ENCODE measurements at places on chromosomes 7 and 10.
A peak's percentile ranks its signal among the peaks of the same experiment; 100 is the strongest.

GRCh38 chr10:124092860-124093773, at the start of gene CHST15:
Gene CHST15, minus strand, starts transcription at chr10:124093598. Its CDS starts 47,386 bp downstream, at chr10:124046212.
- DNase-seq, result no peak

DNA sequence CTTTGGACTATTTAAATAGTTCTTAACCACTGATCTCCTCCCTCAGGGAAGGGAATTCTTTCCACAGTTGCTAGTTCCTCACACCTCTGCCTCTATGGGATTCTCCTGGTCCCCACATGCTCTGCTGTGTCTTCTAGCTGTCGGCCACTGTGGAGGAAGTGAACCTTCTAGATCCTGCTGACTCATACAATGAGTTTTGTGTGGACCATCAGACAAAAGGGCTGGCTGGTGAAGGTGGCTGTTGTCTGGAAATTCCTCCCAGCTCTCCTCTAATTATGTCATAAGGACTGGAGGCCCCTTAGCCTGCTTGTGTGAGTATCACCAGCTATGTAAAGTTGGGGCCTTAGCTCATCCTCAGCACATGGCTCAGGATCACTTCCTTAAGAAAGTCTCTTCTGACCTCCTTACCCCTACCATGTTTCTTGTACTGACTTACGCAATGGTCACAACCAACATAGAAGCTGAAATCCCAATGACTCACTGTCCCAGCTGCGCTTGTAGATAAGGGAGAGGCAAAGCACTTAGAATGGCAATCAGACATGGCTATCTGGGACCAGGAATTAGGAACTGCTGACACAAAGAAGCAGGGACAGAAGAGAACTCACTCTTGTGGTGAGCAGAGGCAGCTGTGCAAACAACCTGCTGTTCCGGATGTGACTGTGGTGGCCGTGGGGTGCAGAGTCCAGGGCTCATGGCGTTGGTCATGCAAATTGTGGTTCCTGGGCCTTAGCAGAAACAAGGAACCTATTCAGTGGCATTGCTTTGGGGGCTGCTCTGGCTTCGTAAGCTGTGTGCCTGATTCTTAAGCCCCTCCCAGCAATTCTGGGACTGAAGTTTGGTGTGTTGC, 2.5 kb upstream of the MACC1 start:
- DNase-seq, result peak; percentile 63

DNA sequence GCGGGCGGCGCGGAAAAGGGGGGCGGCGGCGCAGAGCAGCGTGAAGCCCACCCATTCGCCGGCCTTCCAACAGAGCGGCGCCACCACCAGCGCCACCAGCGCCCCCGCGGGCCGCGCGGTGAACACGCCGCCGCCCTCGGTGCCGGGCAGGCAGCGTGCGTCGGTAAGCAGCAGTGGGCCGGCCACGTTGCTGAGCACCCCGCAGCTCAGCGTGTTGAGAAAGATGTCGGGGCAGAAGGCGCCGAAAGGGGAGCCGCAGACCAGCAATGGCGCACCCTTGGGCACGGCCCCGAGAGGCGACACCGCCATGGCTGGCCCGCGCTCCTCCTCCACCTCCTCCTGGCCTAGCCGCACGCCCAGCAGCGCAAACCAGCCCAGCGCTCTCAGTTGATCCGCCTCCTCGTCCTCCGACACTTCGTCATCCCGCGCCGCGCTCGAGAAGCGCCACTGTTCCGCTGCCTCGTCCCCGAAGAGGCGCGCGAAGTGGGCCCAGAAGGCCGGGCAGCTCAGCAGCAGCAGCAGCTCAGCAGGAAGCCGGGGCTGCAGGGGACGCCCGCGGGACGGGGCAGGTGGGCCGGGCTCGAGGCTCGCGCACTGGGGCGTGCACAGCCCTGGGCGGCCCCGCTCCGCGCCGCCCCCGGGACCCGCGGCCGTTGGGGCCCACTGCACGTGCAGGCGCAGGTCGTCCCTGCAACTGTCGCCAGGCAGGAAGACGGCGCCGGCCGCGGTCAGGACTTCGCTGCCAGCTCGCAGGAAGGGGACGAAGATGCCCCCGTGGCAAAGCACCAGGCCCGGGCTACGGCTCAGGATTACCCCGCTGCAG, 623 bp downstream of the TYSND1 start:
- DNase-seq, result peak; percentile 60

DNA sequence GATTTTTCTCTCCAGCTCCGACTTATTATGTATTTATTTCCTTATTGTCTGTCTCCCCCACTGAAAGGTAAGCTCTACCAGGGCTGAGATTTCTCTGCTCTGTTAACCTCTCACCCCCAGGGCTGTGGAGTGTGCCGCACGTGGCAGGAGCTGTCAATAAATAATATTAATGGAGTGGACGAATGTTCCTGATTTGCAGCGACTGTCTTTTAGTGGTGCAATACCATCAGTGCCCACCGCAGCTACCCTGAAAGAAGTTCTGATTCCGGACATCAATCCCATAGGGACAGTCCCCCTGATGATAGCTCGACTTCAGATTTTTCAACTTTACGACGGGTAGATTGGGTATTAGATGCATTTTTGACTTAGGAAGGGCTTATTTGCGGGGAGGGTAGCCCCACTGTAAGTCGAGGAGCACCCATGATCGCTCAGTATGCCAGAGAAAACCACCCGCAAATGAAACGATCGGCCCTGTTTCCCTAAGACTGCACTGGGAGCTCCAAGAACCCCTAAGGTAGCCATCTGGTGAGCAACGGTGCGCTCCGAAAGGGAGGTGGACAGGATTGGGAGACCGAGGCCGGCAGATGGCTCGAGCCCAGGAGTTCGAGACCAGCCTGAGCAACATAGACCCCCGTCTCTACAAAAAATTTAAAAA, 986 bp upstream of the PPP2R2D start:
- no peak for DNase-seq

All from hematopoietic multipotent progenitor cell treated with erythropoietin and hydrocortisone succinate and interleukin-3 and kit ligand, for 15 days (in vitro differentiated cells).